ENCODE measurements at places on chromosomes 7 and 10.

GRCh38 chr10:79488336-79488735 is 24.0 kb upstream of the EIF5AL1 start:
- peak; percentile 95 for DNase-seq

DNA sequence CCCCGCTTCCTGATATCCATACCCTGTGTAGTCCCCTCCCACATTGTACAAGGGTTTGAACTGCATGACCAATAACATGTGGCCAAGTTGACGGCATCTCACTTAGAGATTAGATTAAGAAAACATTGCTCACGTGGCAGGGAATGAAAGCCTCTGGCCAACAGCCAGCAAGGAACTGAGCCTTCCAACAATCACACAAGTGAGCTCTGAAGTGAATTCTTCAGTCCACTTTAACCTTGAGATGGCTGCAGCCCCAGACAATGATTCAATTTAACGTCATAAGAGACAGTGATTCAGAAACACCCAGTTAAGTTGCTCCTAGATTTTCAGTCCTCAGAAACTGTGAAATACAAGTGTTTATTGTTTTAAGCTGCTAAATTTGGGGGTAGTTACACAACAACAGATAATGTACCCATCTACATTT is 165.9 kb upstream of the PLXNA4 start:
- DNase-seq, result peak; percentile 81

DNA sequence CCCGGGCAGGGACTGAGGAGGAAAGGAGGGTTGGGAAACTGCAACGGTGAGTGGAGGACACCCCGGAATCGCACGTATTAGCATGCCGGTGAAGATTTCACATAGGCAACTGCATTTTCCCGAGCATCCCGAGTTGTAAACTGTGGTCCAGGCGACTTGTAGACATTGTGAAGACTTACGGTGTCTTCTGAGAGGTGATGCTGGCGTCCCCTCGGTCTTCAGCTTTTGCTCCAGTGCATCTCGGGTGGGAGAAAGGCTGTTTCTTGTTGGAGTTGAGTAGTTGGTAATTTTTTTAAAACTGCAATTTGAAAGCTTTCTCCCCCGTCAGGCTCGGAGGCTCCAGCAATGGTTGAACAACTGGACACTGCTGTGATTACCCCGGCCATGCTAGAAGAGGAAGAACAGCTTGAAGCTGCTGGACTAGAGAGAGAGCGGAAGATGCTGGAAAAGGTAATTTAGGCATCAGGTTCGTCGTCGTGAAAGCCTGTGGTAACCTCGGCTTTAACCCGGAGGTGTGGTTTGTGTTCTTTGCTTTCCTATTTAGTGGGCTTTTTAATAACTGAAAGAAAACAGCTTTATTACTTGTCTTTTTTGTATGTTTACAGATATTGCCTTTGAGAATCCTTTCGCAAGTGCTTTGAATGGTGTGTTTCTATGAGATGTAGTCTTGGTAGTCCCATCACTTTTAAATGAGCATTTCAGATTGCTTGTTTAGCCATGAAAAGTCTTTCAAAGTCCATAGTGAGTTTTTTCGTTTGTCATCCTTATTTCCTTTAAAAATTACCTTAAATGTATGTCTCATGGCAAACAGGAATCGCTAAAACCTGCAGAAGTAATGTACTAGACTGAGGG is 687 bp downstream of the HELLS start:
- DNase-seq, result peak; percentile 15

GRCh38 chr10:97456034-97456685 is 10.2 kb downstream of the ZDHHC16 start:
- no peak for DNase-seq

DNA sequence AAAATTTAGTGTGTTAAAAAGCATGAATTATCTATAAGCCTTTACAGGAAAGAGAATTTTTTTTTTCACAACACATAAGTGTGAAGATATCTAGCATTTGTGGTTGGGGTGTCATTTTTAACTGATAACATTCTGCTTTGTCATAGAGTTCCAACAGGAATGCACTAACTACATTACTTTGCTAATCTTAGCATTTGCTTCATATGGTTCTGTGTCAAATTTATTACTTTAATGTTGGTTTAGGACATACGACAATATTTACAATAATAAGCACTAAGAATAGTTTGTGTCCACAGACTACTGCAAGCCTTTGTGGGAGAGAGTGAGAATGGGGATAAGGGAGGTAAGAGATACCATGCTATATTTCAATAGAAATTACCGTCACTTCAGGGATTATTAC is 40.6 kb upstream of the MAGI2 start:
- no peak for DNase-seq

- no peak for DNase-seq
Observed at GRCh38 chr7:128791972-128792327, 182 bp downstream of the CCDC136 start.

- DNase-seq, result peak; percentile 34
Observed at GRCh38 chr10:20299034-20299736, 483.0 kb downstream of the PLXDC2 start.

- no peak for DNase-seq
Observed at GRCh38 chr7:147079921-147080420, 963.4 kb downstream of the CNTNAP2 start.

GRCh38 chr7:69399401-69399800 is 198.9 kb upstream of the AUTS2 start:
- DNase-seq, result no peak

GRCh38 chr7:44367475-44368043 is 42.2 kb upstream of the CAMK2B start:
- DNase-seq, result no peak

DNA sequence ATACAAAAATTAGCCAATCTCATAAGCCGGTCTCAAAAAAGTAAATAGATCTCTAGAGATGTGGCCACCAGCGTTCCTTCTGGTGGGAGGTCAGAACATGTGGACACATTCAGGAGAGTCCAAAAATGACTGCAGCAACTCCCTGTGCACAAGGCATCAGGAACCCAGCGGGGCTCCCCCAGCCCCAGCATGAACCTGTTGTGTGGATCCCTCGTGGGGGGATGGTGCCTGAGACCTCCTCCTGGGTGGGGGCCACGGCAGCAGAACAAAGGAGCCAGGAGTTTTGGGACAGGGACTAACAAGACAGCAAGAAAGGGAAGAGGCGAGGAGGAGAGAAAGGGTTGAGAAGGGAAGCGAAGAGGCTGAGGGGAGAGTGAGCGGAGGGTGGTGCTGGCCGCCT is 121.8 kb downstream of the WDR37 start:
- DNase-seq, result no peak

DNA sequence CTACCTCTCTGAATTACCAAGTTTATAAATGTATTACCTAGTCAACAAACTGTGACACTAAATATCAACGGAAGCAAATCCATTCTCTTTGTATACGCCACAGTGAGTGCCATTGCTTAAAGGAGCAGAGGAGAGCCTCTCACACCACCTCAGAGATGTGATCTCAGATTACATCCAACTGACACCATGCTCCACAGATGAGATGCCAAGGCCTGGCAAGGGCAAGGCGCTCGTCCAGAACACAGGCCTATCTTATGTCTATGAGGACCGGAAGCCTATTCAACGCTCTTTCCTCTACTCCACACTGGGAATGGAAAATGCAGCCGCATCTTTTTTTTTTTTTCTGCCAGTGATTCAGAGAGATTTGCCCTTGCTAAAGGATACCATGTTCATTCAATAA is 11.4 kb downstream of the PDIA4 start:
- no peak for DNase-seq

- DNase-seq, result no peak
Observed at GRCh38 chr7:32070051-32070405, 179 bp downstream of the PDE1C start.

GRCh38 chr7:10706875-10707493 is 266.7 kb upstream of the PHF14 start:
- DNase-seq, result no peak

- DNase-seq, result no peak
Observed at GRCh38 chr10:31005895-31006294, 25.8 kb downstream of the ZNF438 start.

GRCh38 chr7:130891254-130892094 is 157.5 kb upstream of the KLF14 start:
- DNase-seq, result peak; percentile 96

- DNase-seq, result no peak
Observed at GRCh38 chr7:73628504-73628903, 4.2 kb upstream of the MLXIPL start.

DNA sequence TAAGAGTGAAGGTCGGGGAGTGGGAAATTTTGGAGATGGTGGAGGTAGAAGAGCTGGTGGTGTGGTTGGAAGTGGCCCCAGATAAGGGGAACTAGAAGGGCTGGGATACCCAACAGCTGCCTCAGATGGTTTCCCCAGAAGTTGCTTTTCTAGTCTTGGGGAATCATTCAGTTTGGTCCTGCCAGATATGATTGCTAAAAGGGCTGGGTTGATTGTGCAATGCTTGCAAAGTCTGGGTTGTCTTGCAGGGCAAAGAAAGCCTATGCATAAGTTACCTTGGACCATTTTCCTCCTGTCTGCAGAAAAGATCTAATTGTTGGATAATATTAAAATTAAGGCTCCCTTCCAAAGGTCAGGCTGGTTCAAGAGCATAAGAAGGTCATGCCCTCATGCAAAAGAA is 213.8 kb upstream of the ZNF804B start:
- no peak for DNase-seq

- DNase-seq, result peak; percentile 73
Observed at GRCh38 chr7:55018361-55019190, at the start of gene EGFR. Gene EGFR, plus strand, starts transcription at chr7:55019017. Its CDS starts 261 bp downstream, at chr7:55019278.

DNA sequence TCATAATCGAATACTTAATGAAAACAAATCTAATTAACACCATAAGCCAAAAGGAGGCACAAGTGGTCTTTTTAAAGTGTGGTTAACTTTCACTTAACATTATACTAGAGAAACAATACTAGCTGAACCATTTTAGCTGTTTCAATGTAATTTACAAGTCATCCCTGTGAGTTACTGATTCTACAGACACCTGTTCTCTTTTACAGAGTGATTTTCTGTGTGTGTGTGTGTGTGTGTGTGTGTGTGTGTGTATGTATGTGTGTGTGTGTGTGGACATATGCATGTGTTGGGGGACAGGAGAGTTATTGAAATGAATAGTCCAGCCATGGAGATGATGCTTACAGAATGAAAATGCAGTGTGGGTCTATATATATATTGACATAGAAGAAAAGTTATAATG is 200.2 kb downstream of the DNAJC1 start:
- DNase-seq, result no peak

DNA sequence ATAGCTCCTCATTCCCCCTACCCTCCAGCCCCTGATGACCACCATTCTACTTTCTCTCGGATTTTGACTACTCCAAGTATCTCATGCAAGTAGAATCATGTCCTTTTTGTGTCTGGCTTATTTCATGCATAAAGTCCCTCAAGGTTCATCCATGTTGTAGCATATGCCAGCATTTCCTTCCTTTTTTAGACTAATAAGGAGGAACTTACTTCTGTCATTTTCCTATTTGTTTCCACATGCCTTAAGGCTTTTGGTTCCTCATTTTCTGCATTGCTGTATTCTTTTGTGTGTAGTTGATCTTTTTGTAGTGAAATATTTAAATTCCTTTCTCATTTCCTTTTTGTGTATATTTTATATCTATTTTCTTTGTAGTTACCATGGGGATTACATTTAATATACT is 376.9 kb downstream of the CALN1 start:
- DNase-seq, result no peak

GRCh38 chr10:114911801-114912469 is 26.1 kb upstream of the TRUB1 start:
- DNase-seq, result peak; percentile 56

GRCh38 chr7:104065491-104065890 is 76.0 kb upstream of the RELN start:
- no peak for DNase-seq

GRCh38 chr10:118967160-118967559 is 62.4 kb upstream of the NANOS1 start:
- no peak for DNase-seq

DNA sequence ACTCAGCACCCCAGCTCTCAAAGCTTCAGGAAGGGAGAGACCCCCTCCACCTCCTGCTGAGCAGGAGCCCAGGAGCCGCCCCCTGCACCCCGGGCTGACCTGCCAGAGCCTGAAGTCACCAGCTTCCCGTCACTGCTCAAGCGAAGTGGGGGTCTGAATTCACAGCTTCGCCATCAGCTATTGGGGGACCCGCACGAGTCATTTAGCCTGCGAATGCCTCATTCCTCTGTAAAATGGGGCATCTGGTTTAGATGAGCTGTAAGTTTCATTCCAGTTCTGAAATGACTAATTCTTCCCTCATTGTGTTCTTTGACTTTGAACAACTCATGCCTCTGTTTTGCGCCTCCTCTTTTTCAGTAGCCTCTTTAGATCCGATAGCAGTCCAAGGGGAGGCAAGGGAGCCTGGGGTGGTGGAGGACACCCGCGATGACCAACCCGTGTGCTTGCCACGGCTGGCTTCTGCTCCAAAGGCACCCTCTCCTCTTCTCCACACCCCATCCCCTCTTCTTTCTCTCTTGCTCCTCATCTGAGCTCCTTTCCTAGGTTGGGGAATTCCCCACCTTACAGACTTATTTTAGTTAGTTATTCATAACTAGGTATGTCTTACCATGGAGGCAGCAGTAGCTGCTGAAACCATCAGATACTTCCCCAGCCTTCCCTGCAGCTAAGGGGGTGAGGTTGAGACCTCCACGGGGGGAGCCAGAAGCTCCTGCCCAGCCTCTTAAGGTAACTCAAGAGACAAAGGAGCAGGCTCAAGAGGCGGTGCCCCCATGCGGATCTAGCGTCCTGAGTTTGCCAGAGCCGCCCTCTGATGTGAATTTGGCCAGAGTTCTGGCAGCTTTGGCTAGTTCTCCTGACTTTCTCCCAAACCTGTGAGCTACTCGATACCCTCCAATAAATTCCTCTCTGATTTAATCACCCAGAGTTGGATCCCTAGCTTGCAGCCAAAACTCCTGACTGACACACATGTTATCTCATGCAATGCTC is 47.7 kb downstream of the RBM17 start:
- DNase-seq, result peak; percentile 60

DNA sequence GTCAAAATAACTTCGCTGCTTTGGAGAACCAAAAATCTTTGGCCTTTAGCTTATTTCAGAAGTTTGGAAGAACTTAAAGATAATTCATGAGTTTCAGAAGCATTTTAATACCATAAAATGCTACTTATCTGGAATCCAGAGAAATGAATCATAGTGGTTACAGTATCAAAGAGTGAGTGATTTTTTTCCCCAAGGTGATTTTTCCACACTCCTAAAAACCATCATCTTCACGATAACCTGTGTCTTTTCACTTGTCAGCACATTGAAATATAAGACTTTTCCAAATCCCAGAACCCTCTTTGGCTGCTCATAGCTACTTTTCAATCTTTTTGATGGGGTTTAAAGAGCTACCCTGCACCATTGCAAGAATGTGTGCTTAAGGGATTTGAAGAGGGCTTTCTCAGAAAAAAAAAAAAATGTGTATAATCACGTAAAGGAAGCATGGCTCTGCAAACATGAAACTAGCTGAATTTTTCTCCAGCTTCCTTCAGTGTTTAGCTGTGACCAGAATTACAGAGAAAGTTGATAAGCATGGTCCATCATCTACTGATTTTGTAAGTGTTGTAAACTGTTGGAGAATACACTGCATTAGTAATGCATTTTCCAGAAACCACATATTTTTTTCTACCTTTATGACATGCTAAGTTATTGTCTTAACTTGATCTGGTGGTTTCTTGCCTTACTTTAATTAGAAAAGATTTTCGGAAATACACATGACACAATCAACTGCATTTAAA is 134.9 kb downstream of the BICC1 start:
- DNase-seq, result peak; percentile 54
